ENCODE measurements at places on chromosomes 12 and 14.

DNA sequence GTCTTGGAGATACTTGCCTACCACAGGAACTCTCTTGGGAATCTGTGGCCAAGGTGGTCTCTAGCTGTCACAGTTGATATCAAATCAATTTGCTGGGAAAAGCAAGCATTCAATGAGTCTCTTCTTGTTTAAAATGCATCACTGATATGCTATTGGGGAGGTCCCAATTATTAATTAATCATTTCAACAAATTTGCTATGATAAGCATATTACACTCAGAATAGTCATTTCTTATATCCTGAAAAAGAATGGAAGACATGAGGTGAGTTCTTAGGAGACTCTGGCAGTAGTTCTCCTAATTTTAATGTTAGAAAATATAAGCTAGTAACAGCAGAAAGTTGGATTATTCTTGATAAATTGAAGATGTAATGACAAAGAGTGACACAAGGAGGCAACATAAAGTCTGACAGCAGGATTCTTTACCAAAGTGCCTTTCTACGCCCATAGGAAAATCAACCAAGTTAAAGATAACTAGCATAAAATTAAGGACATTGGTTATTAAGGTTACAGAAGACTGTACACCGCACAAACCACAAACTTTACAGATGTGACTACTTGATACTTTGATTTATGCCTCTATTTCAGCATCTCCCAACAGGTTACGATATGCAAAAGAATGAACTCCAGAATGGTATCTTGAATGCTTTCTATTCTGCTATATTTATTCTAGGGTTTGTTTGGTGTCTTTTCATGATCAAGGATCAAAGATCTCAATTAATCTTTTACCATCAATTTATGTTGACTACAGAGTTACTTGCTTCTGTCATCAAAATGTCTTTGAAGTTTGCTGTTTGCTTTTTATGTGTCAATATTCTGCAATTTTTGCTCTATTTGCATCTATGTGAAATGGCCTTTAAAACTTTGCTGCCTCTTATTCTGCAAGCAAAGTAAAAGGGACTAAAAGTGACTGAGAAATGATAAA is 349.6 kb upstream of the CLEC14A start:
- DNase-seq: no peak

GRCh38 chr14:91413547-91414474 is 3.8 kb downstream of the CCDC88C start:
- no peak for DNase-seq

DNA sequence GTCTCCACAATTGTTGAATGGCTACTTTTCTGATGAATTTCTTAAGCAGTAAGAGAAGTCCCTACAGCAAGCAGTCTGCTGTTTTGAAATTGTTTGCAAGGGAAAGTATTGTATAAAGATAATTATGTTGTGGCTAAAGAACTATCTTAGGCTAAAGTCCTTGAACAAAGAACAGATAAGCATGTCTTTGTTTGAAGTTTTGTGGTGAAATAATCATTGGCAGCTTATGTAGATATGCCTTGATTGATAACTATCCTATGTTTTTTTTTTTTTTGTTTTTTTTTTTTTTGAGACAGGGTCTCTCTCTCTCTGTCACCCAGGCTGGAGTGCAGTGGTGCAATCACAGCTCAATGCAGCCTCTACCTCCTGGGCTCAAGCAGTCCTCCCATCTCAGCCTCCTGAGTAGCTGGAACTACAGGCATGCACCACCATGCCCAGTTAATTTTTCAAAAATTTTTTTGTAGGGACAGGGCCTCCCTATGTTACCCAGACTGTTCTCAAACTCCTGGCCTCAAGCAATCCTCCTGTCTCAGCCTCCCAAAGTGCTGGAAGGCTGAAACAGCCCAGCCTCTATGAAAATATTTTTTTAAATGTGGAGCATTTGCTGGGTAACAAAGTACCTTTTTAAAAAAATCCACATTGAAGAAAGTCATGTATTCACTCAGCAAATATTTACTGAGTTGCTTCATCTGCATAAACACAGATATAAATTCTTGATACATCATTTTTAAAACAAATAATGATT is 80.8 kb downstream of the LLPH start:
- DNase-seq: no peak

- DNase-seq: no peak
These were observed 682 bp downstream of the CREBL2 start for GRCh38 chr12:12612358-12612757.

- no peak for DNase-seq
These were observed 880 bp downstream of the PNMA1 start for GRCh38 chr14:73713206-73713802.

DNA sequence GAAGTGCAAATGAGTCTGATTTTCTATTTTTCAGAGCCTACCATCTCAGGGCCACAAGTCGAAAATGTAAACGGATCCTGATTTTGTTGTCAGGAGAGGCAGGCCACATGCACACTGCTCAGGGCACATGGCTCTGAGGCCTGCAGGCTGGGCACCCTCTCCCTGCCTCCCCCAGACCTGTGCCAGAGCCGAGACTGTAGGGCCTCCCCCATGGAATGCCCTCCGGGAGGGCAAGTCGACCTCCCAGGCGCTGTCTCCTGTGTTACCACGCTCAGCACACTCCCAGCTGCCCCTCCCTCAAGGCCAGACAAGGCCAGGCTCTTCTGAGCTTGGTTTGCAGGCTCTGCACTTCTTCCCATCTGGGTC is 121.7 kb downstream of the CRACR2A start:
- DNase-seq: no peak

GRCh38 chr12:120740871-120741270 is 15.2 kb downstream of the ACADS start:
- no peak for DNase-seq

GRCh38 chr14:33257796-33258195 is 319.1 kb downstream of the NPAS3 start:
- no peak for DNase-seq

DNA sequence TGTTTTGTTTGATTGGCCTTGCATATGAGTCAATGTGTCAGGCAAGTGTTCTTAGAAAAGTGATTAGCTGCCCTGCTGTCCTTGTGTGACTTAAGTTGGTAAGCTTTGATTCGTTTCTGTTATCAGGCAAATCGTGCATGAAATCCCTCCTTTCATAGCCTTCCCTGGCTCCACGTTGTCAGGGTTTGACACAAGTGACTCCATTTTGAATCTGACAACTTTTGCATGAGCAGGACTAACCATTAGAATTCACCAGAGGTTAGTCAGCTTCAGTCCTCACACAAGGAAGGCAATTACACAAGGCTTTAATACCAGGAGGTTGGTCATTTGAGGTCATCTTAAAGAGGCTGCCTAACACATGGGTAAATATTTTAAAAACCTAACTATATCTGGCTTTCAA is 68.2 kb downstream of the GPATCH2L start:
- DNase-seq: no peak

DNA sequence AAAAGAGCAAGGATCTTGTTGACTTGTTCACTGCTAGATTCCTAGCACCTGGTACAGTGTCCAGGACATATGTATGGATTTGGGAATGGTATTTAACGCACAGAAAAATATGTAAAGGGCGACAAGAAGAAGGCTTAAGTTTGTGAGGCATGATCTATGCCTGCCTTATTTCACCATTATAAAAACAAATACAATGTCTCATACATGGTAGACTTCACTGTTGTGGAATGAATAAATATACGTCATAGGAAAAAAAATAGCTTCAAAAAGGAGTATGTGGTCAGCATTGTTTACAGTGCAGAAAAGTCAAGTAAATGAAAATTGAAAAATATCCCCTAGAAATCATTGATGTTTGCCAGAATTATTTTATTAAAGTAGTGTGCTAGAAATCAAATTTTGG is 30.0 kb downstream of the HCFC2 start:
- DNase-seq: no peak

GRCh38 chr12:72281126-72281525 is 9.0 kb downstream of the TRHDE start:
- no peak for DNase-seq

Data from activated T-cell treated with anti-CD3 and anti-CD28 coated beads for 4 hours (primary cell).